Fibroblast of the aortic adventitia (primary cell): ENCODE measurements at places on chromosomes 2 and 18. TPM values are rescaled to one million over a fixed set of nuclear protein-coding genes. Genes with fewer than 3 reads are reported as not detected.

The ITSN2 gene
- 23.9 and 32.4 TPM in 2 replicates for total RNA-seq

The ALPP gene
- total RNA-seq = not detected in 2 replicates

The AQP12A gene
- total RNA-seq = not detected in 2 replicates

The KYNU gene
- under 0.01 and 1.3 TPM in 2 replicates for total RNA-seq

DNA sequence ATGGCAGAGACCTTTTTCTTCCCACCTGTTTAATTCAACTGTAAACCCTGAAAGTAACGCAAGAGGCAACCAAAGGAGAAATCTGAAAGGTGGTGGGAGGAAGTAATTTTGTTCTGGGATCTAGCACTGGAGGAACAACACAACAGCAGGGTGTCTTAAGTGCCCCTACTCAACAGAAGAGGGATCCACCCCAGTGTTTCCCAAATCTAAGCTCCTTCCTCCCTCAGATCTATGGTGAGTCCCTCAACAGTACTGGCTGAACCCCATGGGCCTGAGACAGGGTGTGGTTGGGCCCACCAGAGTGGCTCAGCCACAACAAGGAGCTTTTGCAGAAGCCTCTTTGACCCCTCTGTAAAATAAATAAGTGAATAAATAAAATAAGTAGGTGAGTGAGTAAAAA, 790.3 kb downstream of the ERBB4 start:
- DNase-seq = no peak

DNA sequence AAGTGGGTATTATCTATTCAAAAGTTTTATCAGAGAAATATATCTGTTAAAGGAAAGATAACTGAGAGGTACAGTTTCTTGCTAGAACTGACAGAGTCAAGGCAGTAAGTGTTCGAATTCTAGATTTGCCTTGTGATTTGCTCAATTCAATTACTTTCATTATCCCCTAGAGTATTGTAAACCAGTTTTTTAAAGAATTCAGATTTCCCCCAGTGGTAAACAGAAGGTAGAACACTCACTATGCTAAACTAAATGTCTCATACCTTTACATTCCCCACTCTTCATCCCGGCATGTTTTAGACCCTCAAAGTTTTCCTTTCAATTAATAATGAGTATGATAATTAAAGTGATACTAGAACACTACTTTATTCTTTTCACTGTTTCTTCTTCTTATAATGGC, 28.6 kb downstream of the TTC21B start:
- DNase-seq = no peak

- peak; percentile 72 for DNase-seq
These were observed 111.9 kb downstream of the SETBP1 start for GRCh38 chr18:44792456-44793061.

DNA sequence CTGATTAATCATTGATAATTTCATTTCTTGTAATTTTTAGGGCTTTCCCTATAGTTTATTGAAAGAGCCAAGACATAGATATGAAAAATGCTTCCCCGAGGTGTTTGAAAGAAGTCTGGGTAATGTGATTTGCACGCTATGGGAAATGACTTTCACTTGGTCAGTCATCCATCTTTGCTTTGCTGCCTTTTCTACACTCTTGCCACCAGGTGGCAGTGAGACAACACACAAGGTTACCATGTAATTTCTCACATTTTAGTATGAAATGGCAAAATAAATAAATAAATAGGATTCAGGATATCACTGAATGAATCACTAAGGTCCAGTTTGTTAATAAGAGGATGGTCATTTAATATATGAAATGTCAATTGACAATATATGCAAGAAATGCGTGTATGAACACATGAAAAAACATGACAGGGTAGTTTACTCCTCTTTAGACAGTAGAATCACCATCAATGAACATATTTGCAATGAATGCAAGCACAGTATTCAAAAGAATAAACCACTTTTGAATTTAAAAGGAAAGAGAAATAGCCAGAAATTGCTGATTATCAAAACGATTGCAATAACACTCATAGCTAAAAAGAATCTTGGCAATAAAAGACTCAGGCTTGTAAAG, 52.2 kb upstream of the KCNH7 start:
- peak; percentile 53 for DNase-seq

DNA sequence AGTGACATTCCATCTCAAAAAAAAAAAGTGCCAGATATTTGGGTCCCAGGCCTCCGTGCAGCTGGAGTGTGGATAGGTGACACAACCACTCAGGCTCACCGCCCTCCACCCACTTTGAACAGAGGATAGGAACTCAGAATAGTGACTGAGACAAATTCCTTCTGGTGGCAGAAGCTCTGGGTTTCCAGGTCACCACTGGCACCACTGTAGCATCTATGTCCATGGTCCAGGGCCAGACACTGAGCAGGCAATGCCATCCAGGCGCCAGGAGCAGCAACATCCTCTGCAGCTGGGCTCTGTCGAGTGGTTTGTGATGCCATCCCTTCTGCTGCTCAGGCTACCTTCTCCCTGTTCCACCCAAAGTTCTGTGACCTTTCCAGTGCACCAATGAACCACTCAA, 81.5 kb upstream of the PTPRM start:
- DNase-seq = no peak

DNA sequence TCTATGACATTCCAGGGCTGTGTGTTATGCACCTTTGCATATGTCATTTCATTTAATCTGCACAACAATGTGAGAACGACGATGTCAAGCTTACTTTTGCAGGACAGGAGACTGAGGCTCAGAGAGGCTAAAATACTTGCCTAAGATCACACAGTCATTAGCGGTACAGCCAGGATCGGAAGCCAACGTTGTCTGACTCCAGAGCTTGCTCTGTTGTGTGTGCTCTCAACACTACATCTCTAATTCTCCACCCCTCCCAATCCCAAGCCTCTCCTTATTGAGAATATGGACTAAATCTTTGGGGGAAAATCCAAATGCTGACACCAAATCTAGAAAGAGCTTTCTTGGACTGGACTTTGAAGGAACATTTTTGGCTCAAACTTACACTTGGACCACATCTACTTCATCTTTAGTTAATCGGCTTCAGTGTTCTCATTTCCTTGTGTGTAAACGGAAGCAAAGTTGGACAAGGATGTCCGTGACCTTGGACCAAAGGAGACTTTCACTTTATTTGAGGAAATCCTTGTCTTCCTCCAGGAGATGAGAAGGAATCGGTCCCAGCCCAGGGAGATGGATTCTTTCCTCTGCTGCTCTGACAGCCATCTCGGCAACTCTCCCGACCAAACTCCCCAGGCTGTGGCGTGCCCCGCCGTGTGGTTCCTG, 242.4 kb downstream of the LPIN1 start:
- DNase-seq = peak; percentile 54

The RAMP1 gene
- total RNA-seq = 3.1 and 3.4 TPM in 2 replicates

DNA sequence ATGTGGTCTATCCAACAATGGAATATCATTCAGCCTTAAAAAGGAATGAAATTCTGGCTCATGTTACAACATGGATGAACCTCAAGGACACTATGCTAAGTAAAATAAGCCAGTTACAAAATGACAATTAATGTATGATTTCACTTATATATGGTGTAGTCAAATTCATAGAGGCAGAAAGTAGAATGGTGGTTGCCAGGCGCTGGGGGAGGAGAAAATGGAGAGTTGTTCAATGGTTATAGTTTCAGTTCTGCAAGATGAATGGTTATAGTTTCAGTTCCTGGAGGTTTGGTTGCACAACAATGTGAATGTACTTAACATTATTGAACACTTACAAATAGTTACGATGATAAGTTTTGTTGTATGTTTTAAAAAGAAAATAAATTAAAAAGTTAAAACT, 79.2 kb upstream of the IL1R2 start:
- no peak for DNase-seq

DNA sequence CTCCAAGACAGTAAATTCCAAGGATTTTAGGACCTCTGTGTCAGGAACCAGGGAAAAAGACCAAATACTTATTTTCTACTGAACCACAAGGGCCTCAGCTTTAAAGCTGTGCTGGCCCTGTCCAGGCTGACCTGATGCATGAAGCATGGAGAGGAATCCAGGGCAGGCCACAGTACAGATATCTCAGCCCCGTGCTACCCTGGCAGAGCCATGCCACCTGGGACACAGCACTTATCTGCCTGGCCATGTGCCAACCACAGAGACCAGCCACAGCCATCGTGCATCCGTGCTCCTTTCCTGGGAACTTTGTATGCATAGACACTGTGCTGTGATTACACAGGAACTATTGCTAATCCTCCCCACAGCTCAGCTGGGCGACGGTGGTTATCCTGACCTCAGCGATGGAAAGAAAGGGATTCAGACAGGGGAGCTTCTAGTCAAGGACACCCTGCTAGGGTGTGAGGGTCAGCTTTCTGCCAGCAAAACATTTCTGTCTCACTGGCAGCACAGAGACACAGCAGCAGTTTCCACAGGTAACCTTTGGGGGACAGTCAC, 687.4 kb upstream of the ID2 start:
- peak; percentile 21 for DNase-seq

DNA sequence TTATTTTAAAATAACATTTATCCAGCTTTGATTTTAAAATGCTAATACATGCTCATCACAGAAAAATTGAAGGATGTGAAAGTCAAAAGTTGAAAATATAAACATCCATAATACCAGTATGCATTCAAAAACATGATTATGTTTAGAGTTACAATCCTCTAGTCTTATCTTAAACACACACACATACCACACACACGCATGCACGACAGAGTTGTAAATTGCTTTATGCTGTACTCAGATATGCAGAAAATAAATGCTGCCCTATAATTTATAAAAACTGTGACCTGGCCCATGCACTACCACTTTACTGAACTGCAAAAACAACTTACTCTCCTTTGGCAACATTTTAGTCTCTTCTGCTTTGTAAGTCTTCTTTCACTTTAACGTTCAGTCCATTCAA, 793.0 kb upstream of the FANCL start:
- DNase-seq = no peak

DNA sequence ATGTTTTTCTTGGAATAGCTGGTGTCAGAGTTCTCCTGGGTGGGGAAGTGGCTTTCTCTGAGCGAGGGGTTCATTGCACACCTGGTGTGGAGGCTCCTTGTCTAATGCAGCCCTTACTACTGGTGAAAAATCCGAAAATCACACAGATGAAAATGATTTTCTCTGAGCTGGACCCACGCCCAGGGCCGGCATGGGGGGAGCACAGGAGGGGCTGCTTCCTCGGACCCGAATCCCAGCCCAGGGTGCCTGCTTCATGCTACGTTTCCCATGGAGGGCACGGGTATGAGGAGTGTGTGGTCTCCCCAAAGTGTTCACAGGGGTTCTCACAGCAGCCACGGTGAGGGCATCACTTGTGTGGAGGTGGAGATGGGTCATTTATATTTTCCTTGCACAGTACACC, 288.0 kb upstream of the HDAC4 start:
- DNase-seq = no peak

The ANKAR gene
- total RNA-seq = 14.9 and 22.2 TPM in 2 replicates

The CD28 gene
- total RNA-seq = not detected in 2 replicates

- DNase-seq = no peak
These were observed 11.5 kb downstream of the DPP4 start for GRCh38 chr2:162062559-162062958.

- peak; percentile 8 for DNase-seq
These were observed 80.1 kb downstream of the GALNT1 start for GRCh38 chr18:35661483-35662146.

The LIMS2 gene
- 7.8 and 11.3 TPM in 2 replicates for total RNA-seq

The ZNF532 gene
- total RNA-seq = 17.3 and 42.6 TPM in 2 replicates

- peak; percentile 92 for DNase-seq
These were observed 3.5 kb upstream of the CABLES1 start for GRCh38 chr18:23131693-23132319.

DNA sequence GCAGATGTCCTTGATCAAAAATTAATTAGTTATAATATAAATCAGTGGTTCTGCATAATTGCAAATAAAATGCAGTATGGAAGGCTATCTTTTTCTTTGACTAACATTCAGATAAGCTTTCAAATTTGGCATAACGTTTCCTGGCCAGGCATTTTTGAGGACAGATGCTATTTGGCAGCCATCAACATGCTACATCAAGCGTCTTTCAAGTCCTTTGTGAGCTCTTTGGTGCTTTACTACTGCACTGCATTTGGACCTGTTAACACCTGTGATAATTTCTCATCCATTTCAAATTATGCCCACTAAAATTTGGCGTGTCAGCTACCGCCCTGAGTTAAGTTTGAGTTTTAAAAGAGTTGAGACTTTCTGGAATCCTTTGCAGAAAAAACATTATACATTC, 545.7 kb downstream of the STK39 start:
- DNase-seq = no peak

The SETBP1 gene
- total RNA-seq = 10.5 and 15.0 TPM in 2 replicates

The VIT gene
- 2.0 and 12.9 TPM in 2 replicates for total RNA-seq

GRCh38 chr18:77066689-77067088, 65.9 kb downstream of the MBP start:
- no peak for DNase-seq

GRCh38 chr2:132999421-132999820, 329.4 kb upstream of the LYPD1 start:
- no peak for DNase-seq

DNA sequence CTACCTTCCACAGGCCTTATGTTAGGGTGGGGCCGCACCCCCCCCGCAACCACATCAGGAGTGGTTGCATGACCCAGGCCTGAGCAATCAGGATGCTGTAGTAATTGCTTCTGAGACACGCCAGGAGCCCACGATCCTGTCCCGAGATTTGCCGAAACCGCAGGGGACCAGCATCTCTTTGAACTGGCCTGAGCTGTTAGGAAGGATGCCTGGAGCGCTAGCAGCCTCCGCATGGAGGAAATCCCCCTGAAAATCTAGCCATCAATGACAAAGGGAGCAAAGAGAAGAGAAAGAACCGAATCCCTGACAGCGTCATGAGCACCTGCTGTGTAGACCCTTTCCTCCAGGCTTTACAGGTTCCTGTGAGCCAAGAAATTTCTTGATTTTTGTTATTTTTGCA, 8.7 kb upstream of the TEX44 start:
- DNase-seq = no peak

The ITPRIPL1 gene
- 2.5 and 3.4 TPM in 2 replicates for total RNA-seq

DNA sequence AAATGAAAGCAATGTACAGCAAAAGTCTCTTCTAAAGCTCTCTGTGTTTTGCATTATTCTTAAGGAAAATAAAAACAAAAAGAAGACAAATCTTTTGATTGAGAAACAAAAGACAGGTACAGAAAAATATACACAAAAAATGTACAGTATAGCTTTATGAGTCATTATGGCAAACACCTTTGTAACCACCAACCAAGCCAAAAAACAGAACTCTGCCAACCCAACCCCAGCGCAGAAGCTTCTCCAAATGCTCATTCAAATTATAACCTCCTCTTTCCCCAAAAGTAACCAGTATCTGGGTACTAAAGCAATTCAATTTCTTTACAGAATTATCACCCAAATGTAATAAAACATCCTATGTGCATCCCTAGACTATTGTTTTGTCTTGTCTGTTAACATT, 255.9 kb upstream of the STON1 start:
- DNase-seq = no peak

DNA sequence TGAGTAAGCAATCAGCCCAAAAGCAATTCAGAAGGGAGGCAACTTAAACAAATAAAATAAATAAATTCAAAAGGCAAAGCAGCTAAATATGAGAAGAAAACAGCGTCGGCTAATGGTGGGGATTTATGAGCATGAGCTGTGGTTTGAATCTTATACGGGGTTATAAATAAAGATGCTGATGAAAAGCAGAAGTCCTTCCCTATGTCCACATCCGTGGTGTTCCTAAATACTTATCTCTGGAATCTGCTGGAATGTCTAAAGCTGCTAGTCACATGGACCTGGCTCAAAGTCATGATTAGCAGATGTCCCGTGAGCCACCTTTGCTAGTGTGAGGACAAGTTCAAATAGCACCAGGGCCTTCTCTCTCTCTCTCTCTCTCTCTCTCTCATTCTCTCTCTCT, 33.8 kb downstream of the SMIM21 start:
- DNase-seq = peak; percentile 17
